ENCODE measurements at places on chromosomes 12 and 14.

- no peak for DNase-seq
Measured at GRCh38 chr12:24950231-24950834, 1.4 kb upstream of the BCAT1 start.

GRCh38 chr12:13171921-13172859 is 24.3 kb upstream of the EMP1 start:
- DNase-seq, result no peak

GRCh38 chr14:92936085-92936484 is 13.1 kb downstream of the CHGA start:
- no peak for DNase-seq

DNA sequence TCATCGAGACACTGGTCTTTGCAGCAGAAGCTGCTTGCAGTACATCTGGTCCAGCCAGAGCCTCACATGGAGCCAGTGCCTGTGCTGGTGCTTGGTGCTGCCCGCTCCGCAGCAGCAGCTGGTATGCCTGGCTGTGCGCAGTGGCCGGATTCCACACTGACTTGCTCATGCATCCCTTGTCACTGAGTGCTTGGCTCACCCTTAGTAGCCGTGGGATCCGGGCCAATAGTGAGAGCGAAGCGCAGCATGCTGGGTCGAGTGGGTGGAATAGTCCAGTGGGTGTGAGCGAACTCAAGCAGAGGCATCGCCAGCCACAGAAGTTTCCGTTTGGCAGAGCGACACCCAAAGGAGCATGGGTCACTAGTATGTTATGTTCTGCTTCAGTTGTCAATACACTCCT is 10.1 kb upstream of the FBXO33 start:
- no peak for DNase-seq

DNA sequence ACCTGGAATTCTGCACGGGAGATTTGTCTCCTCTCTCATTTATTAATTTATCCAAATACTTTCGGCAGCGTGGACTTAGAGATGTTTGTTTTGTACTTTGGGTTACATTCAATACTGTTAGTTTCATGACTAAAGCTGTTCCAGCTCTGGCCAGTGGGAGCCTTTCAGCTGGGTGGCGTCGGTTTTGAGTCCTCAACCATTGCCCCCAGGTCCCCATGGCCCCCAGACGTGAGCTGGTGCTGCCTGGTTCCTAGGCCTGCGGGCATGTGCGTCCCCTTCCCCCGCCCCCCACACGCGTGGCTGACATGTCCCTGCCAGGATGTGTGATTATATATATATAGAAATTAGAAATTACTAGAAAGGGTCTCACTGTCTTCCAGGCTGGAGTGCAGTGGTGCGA is 48.2 kb downstream of the KIF26A start:
- DNase-seq, result no peak

DNA sequence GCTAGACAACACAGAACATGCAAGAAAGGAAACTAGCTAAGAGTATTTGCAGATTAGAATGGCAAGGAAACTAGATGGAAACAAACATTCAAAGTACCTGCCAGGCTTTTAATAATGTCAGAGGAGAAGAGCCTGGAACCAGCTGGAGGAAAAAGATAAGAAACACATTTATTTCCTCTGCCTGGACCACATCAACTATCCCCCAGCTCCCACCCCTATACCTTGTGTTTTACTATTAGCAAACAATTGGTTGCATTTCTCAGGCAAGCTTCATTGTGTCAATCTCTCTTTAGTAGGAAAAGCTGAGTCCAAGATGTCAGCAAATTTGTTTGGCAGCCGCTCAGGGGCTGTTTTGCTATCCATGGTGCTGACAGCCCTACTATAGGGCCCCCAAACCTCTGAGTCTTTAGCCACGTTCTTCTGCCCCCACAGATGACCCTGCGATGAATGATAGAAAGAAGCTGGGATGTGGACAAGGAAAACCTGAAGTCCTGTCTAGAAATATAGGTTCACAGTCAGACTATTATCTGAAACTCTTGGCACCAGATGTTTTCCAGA is 11.6 kb upstream of the SYNDIG1L start:
- DNase-seq, result no peak

GRCh38 chr12:85747941-85748495 is 88.2 kb downstream of the RASSF9 start:
- no peak for DNase-seq

DNA sequence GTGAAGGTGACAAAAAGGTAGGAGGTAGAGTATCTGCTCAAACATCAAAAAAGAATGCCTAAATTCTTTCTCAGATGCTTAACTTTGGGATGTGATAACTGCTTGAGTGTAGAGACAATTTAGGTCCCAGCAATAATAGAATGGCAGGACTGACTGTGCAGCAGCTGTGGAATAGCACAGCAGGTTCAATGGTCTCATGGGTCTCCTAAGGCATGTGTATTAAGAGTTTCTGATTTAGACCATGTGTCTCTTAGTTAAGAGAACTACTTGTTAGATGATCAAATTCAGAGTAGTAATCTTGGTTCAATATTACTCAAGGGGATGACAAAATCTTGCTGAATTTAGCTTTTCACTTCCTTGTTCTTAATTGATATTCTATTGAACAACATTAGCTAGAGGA is 72.0 kb downstream of the ALX1 start:
- DNase-seq, result no peak

- DNase-seq, result no peak
Measured at GRCh38 chr14:64910847-64911495, 3.3 kb upstream of the CHURC1 start.

DNA sequence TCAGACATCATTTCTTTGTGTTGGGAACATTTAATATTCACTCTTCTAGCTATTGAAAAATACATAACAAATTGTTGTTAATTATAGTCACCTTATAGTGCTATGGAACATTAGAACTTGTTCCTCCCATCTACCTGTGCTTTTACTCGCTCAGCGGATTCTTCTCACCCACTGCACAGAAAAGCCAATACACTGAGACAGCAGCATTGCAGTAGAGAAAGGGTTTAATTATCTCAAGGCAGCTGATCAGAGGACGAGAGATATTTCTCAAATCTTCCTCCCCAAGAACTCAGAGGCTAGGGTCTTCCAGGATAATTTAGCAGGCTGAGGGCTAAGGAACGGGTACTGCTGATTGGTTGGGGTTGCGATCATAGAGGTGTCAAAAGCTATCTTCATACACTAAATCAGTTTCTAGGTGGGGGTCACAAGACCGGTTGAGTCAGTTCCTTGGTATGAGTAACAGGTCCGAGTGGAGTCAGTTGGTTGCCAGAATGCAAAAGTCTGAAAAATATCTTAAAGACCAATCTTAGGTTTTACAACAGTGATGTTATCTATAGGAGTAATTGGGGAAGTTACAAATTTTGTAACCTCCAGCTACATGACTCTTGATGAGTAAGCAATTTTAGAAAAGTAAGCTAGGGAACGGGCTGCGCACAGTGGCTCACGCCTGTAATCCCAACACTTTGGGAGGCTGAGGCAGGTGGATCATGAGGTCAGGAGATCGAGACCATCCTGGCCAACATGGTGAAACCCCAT is 173.1 kb downstream of the FBXL14 start:
- DNase-seq, result no peak

GRCh38 chr12:91617818-91618217 is 435.2 kb upstream of the DCN start:
- DNase-seq, result no peak

DNA sequence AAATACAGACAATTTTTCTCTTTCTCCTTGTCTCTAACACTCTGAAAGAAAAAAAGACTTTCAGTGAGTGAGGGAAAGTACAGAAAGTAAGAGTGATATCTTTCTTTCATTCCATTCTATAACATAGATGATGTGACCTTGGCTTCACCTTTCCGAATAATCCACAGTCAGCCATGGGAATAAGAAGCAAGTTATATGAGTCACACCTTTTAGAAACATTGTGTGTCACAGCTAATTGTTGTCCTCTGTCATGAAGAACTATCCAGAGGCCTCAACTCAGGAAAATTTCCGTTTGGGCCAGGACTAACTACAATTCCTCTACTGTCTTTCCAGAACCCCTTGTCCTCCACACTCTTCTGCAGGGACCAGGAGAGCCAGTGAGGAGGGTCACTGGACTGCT is 209.7 kb upstream of the FAR2 start:
- DNase-seq, result no peak

GRCh38 chr12:78799649-78800048 is 64.9 kb upstream of the SYT1 start:
- DNase-seq, result no peak

DNA sequence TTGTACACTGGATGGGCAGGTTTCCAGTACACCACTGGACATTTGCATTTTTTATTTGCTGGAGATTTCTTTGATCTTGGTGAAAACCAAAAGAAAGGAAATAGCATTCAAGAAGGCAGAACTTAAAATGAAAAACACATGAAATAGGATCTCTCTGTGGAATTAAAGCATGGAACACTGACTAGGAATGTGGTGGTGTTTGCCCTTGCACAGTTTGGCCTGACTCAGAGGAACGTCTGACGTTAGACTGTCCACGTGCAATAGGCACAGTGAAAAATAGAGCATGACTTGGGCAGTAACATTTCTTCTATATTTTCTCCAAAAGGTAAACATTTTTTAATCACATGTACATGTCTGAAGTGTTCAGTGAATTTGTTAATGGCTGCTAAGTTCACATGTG is 474.1 kb upstream of the PRICKLE1 start:
- no peak for DNase-seq

- no peak for DNase-seq
Measured at GRCh38 chr12:14974633-14975032, 1.8 kb downstream of the PDE6H start.

DNA sequence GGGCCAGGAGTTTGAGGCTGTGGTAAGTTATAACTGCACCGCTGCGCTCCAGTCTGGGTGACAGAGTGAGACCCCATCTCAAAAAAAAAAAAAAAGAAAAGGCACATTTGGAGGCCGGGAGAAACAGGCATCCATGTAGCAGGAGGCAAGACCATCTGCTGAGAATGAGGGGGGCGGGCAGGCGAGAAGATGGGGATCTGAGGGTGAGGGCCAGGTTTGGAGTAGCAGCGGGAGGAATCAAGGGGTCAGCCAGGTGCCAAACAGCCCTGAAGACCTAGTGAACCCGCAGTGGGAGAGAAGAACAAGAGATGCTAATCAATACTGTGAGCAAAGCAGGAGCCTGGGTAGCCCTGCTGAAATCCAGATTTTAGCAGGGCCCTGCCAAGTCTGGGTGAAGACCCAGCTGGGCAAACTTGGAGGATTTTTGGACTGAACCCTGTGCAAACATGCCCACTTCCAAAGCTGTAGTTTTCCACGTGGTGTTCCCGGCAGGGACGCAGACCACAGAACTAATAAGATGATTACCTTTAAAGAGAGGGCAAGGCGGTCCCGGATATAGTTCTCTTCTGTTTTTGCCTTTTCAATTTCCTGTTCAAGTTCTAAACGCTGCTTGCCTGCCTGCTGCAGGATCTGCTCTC is 61.0 kb downstream of the NIN start:
- no peak for DNase-seq

DNA sequence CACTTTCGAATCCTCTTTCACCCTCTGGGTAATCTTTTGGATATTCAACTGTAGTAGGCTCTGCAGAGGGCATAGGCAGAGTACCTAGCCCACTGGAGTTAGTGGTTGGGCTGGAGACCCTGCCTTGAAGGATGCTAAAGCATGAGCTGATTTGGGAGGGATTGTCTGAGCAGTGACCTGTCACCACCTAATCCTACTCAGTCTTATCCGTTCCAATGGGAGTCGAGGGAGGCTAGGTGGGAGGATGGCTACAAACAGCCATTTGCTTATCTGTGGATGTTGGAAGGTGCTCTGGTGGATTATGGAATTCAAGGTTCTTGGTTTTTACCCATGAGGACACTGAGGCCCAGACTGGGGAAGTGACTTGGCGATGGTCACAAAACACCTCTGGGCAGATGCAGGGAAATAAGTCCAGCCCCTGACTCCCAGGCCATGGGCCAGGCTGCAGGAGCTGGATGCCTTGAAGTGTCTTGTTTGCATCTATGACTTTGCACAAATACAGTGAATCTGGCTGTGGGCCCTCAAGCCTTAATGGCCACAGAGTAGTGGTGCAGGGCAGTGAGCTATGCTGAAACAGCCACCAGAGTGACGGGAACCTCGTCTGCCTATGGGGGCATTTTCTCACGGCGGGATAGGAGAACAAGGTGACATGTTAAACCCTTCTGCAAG is 3.7 kb downstream of the KMT5A start:
- DNase-seq, result no peak

DNA sequence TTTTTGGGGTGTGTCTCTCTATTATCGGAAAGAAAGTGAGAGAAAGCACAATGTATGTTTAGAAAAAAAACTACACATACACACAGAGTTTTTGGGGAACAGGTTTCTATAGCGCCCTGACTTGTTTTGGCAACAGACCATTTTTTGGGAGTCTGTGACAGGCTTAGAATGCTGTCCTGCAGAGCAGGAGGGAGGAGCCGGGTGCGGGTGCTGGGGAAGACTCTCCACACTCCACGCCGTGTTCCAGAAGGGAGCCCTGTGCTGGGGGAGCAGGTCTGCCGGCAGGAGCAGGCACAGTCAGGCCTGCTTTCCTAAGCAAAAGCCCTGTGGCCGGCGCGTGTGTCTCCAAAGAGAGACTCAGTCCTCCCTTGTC is 26.5 kb downstream of the CD9 start:
- no peak for DNase-seq

- no peak for DNase-seq
Measured at GRCh38 chr12:52873513-52873831, 24.7 kb upstream of the KRT78 start.

- DNase-seq, result no peak
Measured at GRCh38 chr12:44286821-44287505, 451.1 kb downstream of the TMEM117 start.

- no peak for DNase-seq
Measured at GRCh38 chr12:105469211-105469610, 138.7 kb downstream of the C12orf75 start.

GRCh38 chr14:93040443-93040842 is 75.3 kb downstream of the ITPK1 start:
- DNase-seq, result no peak

- no peak for DNase-seq
Measured at GRCh38 chr14:99080306-99080705, 191.7 kb downstream of the BCL11B start.

DNA sequence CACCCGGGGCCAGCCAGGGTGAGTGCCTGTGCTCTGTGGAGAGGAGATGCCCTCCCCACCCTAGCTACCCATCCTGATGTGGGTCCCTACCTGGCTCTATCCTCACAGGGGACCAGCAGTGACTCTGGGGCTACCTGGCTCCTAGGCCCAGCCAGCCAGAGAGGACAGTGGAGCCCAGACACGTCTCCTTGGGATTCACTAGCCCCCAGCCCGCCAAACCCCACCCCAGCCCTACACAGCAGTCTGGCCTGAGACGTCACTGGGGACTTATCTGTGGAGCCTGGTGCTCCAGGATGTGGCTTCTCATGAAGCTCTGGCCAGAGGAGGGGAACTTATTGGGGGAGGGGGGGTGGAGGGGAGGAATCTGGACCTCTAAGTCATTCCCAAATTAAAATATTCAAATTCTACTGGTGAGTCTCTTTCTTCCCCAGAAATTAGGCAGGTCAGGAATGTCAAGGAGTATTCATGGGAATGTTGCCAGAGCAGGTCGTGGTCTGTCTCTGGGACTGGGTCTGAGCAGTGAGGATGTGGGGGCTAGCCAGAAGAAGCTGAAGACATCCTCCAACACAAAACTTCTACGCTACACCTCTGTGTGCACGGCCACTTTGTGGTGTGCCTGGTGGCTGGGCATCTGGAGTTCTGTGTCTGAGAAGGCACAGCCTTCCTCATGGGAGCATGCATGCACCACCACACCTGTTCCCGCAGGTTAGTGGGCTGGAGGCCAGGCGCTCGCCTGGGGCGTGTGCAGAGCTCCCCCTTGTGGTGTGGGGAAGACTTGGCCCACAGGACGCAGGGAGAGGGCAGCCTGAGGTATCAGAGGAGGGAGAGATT is 2.7 kb downstream of the CMTM5 start:
- DNase-seq, result peak; percentile 53

- no peak for DNase-seq
Measured at GRCh38 chr14:75295061-75295461, 16.4 kb downstream of the FOS start.
